RPMI8226 (cell line): ENCODE measurements at places on chromosomes 1 and 21.

GRCh38 chr21:45267390-45267760 lies 20.3 kb downstream of the POFUT2 start:
- no peak for DNase-seq

DNA sequence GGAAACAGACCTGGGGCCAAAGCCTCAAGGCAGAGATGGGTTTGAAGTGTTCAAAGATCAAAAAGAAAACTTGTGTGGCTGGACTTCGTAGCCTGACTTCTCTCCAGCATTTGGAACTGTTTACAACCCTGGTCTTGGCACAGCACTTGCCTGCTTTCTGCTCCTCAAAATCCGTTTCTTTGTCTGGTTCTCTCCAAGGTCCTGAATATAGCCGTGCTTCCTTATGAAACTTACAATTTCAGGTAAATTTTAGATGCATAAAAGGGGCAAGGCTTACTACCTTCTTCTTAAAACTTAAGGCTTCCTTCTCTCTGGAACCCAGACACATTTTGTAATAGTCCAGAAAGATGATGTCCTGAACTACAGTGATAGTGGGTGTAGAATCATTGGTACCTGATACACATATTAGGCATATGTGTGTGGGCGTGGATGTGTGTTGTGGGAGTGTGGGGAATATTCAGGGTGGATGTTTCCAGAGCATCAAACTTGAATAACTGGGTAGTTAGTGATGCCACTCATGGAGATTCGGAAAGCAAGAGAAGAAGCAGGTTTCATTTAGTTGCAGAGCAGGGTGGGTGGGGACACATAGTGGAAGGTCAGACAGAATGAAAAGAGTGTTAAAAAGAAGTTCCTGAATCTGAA lies 26.4 kb upstream of the FAM78B start:
- no peak for DNase-seq

DNA sequence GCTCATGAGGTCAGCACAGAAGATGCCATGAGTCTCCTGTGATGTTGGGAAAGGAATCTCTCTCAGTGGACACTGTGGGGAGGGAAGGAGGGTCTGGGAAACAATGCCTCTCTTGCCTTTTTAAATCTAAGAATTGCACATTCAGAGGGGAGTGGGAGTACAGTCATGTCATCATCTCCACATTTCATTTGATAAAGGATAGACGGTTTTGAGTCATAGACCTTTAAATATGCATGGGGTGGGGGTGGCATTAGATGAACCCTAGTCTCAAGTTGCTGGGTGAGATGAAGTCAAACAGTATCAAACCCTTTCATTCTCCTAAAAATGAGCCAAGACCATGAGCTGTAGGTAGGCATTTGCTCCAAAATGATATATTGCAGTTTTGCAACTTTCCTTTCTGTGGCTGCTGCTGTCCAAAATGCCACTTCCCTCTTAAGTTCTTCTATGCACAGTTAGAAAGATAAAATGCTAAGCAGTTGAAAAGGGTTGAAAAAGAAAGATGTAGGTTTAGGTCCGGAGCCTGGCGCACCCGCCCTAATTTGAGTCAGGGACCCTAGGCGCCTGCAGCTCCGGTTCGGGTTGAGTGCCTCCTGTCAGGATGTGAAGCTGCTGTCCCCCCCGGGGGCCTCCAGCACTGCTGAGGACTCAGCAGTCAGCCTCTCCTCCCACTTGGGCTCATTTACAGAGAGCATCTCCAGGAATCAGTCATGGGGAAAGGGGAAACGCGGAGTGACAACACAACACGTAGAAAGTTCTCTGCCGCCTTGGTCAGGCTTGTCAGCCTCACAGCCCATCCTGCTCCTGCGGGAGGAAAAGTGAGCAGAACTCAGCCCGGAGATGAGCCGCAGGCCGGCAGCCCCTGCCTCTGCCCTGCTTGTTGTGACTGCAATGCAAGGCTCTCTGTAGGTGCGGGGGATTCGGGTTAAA lies 479.3 kb upstream of the RUNX1 start:
- no peak for DNase-seq

GRCh38 chr1:190663962-190664361 lies 186.3 kb upstream of the BRINP3 start:
- DNase-seq = no peak

- no peak for DNase-seq
Observed at GRCh38 chr1:234976861-234977680, 151.6 kb downstream of the TOMM20 start.

GRCh38 chr1:3504151-3504821 lies 49.8 kb downstream of the ARHGEF16 start:
- no peak for DNase-seq

DNA sequence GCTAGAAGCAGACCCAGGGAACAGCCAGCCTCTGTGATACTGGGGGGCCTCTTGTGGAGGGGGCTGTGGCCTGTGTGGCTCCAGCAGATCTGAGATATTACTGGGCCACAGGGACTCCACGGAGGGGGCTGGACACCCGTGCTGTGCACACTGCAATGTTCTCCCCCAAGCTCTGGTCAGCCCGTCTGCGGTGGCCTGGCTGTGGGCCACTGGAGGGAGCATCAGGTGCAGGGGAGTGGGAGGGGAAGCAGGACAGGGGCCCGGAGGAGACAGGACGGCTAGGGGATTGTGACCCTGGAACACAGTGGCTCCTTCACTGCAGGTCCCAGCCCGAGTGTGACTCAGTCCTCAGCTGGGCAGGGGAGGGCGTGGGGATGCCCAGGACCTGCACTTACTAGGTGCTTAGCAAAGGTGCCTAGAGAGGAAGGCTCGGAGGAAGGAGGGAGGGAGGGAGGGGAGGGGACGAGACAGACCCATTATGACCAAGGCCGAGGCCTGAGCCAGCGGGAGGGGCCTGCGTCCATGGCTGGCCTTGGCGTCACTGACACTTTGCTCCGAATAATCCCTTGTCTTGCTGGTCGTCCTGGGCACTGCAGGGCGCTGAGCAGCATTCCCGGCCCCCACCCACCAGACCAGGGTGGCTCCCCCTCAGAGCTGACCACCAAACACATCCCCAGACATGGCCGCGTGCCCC lies 44.2 kb downstream of the PRDM16 start:
- no peak for DNase-seq

DNA sequence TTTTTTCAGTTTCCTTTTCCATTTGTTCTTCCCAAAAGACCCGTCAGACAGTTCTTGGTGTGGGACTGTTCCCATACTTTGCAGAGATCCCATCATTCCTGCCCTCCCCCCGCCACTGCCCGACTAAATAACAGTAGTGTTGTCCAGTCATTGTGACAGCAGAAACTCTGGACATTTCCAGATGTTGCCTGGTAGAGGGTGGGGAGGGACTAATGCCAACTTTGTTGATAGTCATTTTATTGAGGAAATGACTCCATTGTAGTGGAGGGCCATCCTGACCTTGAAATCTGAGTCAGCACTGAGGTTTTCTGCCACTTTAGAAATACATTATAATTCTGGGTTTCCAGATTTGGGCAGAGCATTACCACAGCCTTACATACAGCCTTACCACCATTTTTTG lies 85.4 kb downstream of the CEP350 start:
- DNase-seq = no peak

- DNase-seq = no peak
Observed at GRCh38 chr1:218823291-218823900, 350.3 kb upstream of the LYPLAL1 start.

DNA sequence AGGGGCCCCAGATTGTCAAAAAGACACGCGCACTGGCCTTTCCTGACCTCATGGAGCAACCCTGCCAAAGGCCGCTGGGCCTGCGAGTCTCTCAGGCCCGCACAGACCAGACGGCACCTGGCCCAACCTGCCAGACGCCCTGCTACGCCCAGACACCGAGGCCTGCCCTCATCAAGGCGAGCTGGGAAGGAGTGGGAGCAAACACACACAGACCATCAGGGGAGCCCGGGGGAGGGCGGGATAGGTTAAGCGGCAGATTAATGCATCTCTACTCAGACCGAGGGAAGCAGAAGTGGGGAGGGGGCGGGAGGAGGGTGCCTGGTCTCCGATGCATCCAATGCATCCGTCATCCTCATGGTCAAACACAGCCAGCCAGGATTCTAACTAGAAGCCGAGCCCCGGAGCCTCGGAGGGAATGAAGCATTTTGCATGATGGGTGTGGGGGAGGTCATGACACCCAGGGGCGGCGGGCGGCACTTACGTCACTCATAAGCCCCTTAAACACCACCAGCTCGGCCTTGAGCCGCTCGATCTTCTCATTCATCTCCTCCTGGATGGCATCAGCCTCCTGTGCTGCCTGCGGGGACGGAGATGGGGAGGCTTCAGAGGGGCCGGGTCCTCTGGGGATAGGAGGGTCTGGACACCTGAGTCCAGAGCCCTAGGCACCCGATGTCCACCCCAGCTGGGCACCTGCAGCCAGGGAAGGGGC lies 17.0 kb upstream of the ALDH4A1 start:
- no peak for DNase-seq

- DNase-seq = peak; percentile 93
Observed at GRCh38 chr1:33633019-33633801, 160.8 kb downstream of the ZSCAN20 start.

DNA sequence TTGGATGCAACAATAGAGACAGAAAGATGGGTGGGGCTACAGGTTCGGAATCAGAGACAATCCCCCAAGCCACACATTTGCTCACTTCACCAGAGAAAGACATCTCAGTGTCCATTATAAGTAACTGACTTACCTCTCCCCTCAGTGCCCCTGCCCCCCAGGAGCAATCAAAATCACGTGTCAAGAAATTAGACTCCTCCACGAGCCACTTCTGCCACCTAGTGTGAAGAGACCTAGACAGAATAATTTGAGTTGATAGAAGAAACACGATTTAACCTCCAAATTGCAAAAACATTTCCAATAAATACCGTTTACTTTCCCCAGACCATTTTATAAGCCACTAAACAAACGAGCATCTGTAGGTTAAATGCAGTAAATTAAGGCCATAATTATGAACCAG lies 123.2 kb downstream of the SLC30A10 start:
- DNase-seq = no peak

DNA sequence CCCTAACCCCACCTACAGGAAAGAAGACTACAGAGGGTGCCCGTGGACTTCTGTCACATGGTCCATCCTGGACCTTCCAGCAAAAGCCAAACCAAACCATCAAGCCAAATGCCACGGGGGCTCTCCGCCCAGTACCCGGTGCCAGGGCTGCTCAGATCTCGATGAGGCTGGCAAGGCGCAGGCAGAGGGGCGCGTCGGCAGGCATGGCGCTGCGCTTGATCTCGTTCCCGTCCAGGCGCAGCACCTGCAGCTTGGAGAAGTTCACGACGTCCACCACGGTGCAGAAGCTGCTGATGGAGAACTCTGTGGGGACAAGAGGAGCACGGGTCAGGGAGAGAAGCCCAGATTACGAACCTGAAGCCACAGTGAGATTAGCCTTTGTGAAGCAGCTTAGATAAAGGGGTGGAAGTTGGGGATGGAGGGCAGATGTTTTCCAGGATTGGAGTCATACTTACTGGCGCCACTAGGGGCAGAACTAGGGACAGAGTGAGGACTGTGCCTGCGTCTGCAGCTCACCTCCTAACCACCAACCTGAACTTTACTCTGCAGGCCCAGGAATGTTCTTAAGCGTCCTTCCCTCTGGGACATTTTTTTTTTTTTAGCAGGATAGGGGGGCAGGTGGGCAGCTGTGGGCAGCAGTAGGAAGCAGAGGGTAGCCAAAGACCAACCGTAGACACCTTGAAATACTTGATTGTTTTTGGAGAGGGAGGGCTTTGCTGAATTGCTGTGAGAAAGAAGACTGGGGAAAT lies 8.6 kb downstream of the FMOD start:
- DNase-seq = peak; percentile 77

DNA sequence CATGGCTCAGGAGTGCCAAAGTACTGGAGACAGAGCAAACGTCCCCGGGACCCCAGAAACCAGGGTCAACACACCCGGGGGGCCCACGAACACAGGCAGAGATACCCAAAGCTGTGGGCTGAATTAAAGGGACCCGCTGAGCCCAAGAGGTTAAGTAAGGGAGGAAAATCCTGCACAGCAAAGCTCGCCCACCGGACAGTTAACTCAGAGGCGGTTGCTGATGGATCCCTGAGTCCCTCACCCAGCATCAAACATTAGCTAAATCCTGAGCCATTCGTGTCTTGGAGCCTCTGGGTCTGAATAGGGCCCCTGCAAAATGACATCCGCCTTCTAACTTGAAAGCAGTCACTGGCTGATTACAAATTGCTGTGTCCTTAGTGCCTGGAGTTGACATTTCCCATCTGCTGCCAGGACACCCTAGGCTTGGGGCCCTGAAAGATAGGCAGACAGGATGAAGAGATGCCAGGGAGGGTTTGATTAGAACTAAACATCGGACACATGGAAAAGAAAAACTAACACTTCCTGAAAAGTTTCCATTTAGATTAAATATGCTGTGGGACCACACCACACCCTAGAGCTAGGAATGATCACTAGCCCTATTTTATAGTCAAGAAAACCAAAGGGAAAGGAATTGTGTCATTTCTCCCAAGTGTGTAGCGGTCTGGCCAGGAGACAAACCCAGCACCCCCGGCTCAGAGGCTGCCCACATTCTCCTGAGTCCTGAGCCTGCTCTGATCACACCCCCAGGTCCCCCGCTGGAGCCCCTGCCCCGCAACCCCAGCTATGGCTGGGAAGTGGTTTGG lies 239.3 kb downstream of the NPHP4 start:
- no peak for DNase-seq

GRCh38 chr21:21631961-21632360 lies 633.8 kb downstream of the NCAM2 start:
- no peak for DNase-seq
